ENCODE measurements at places on chromosomes 16 and 17.
A peak's percentile ranks its signal among the peaks of the same experiment; 100 is the strongest.

- DNase-seq: no peak
Observed at GRCh38 chr17:51954232-51954765, 204.2 kb downstream of the CA10 start.

- no peak for DNase-seq
Observed at GRCh38 chr16:67923414-67924116, 8.1 kb downstream of the CTRL start.

DNA sequence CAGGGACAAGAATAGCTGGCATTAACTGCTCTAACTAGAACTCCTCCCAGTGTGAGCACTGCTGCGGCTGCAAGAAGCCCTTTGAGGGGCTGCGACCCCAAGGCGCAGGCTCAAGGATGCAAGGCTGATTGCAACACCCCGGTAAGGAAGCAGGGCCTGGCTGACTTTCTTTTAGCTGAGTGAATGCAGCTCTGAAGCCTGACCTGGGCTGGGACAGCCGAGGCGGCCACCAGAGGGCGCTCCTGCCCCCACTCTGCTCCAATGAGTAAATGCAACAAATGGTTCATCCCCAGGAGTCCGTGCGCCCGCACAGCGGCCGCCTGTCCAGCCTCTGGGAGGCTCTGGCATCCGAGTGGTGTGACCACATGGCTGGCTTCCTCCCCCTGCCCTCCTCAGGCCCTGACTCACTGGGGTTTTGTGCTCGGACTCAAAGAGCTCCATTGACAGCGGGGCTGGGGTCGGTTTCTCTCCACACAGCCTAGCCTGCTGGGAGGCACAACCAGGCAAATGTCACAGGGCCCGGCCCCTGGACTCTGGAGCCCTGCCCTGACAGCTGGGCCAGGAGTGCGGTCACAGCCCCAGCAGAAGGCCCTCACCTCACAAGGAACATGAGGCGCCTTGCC is at the start of gene SMIM5:
Gene SMIM5, plus strand, starts transcription at position 572 of the 623 bp plus-strand sequence. CDS start 6,768 bp downstream, outside the sequence.
- DNase-seq: peak; percentile 36

DNA sequence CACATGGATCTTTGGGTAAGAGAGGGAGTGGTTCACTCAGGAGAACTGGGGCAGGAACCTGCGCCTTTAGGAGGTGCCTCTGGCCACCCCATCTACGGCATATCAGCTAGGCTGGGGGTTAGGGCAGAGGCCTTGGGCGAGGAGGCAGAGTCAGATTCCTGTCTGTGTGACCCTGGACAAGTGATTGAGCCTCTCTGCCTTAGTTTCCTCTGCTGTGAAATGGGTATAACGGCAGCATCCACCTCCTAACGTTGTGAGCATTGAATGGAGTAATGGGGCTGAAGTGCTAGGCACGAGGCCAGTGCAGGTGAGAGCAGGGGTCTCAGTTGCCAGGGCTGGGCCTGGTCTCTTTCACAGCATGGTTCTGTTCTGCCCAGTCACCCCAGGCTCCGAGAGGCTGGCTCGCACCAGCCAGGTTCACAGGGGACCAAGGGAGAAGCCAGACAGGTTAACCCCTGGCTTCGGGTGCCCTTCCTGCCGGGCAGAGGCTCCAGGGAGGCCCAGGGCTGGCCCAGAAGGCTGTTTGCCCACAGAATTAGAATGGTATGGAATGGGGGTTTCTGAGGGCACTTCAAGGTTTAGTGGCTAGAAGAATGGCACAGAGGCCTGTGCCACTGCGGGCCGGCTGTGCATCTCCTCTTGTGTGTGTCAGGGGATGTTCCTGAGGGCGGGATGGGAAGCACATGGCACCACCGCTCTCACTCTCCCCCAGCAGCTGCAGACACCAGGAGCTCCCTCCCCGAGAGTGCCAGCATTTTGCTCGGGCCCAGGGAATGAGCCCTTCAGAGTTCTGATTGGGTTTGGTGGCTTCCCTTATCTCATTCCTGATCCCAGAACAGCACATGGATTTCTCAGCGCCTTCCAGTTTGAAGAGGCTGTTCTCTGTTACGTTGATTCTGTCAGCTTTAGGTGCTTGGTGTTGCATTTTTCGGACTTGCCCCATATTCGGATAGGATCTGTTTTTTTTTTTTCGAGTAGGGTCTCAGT is 23.8 kb downstream of the UNC13D start:
- DNase-seq: no peak

- no peak for DNase-seq
Observed at GRCh38 chr17:50735287-50735686, 15.9 kb downstream of the LUC7L3 start.

DNA sequence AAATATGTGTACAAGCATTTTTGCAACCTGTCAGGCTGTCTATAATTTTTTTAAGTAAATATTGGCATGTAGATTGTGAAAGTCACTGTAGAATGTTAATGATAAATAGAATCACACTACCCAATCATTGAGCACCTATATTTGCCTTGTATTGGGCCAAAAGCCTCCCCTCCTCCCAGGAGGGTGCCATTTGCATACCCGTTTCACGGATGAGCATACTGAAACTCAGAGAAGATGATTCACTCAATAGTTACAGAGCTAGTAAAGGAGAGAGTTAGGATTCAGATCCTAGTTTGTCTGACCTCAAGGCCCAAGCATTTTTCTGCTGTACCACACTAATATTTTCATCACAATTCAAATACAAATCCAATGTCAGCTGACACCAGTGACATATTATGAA is 299.7 kb upstream of the CDH11 start:
- DNase-seq: no peak

DNA sequence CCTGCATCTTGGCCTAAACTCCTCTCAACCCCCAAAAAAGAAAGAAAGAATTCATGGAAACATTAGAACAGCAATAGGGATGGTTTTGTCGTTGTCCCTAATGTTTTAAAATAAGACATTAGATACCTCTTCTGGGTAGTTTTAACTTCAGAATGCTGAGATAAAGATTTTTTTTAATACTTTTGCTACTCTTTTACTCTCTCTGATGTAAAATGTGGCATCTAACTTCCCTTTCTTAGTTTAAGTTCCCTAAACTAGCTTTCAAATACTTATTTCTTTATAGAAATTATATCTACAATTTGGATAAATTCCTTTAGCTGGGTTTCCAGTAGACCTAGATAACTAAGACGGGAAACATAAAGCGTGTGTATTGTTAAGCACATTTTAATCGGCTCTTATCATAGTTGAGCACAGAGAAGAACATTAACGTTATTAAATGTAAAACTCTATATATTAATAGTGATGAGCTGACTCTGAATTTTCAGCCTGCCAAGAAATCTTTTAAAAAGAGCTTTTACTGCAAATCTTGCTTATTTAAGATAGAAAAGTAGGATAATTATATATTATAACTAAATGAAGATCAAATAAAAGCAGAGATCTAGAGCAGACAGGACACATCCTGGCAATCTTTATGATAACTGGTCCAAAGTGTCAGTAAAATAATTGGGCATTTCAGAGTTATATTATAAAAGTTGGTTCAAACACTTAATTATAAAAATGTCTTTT is 183.2 kb downstream of the CYB561 start:
- DNase-seq: no peak

DNA sequence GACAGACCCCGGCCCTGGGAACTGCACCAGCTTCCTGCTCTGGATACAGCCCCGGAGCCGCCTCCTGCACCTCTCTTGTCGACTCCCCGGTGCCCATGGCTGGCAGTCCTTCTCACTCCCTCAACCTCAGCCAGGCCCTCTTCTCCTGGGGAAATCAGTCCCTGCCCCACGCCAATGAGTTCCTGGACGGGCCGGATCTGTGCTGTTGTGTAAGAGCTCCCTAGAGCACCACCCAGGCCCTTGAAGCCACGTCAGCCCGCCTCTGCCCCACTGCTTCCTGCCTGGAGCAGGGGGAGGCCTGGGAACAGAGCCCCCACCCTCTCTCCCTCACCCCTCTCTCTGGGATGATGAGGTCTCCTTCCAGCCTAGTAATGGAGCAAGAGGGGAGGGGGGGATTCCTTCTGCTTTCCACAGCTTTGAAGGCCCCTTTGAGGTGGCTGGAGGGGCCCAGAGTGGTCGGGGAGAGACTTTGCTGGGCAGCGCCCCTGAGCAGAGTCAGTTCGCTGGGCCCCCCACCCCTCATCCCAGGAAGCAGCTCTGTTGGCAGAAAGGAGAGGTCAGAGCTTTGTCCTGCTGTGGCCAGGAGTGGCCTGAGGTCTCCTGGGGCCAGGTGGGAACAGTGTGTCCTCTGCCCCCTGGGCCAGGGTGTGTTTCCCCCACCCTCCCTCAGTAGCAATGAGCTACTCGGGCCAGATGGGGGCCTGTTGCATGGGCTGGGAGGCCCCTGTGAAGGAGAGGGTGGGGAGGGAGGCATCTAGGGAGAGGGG is 3.8 kb downstream of the PRR29 start:
- no peak for DNase-seq

GRCh38 chr16:12474806-12475410 is 328.8 kb downstream of the CPPED1 start:
- no peak for DNase-seq

DNA sequence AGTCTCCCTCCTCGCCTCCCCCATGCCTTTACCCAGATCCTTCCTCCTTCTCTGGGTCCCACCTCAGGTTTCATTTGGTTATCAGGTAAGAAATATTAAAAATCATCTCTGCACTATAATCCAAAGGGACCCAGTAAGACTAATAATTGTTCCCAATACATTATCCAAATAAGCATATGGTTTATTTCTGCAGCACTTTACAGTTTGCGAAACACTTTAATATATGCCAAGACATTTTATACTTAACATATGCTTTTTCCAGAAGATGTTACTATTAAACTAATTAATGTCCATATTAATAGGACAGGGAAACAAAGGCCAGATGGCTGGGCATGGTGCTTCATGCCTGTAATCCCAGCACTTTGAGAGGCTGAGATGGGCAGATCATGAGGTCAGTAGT is 33.3 kb downstream of the CD300LF start:
- DNase-seq: no peak

GRCh38 chr17:47882247-47882646 is 13.8 kb upstream of the SP2 start:
- no peak for DNase-seq

GRCh38 chr17:80220054-80220735 is at the start of the genes SGSH and SLC26A11:
Gene SGSH, minus strand, starts transcription at chr17:80220333. Its CDS starts 20 bp downstream, at chr17:80220313.
Gene SLC26A11, plus strand, starts transcription at chr17:80220427. Its CDS starts 1,134 bp downstream, at chr17:80221561.
- DNase-seq: no peak

DNA sequence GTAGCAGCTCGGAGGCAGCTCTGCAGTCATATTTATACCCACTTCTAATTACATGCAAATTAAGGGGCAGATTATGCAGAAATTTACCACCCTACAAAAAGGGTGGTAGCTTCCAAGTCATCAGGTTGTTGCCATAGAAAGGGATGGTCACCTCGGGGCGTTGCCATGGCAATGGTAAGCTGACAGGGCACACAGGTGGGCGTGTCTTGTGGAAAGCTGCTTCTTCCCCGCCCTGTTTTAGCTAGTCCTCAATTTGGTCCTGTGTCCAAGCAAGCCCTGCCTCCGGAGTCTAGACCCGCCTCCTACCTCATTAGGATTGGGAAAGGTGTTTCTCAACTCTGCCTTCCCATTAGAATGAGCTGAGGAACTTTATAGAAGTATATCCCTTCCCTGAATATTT is 98.7 kb downstream of the HS3ST2 start:
- no peak for DNase-seq

GRCh38 chr17:64507413-64507782 is 621 bp downstream of the CEP95 start:
- DNase-seq: no peak

GRCh38 chr17:1056761-1057160 is 59.8 kb downstream of the TIMM22 start:
- DNase-seq: no peak

GRCh38 chr16:58497935-58498334 is 2.0 kb upstream of the NDRG4 start:
- no peak for DNase-seq

DNA sequence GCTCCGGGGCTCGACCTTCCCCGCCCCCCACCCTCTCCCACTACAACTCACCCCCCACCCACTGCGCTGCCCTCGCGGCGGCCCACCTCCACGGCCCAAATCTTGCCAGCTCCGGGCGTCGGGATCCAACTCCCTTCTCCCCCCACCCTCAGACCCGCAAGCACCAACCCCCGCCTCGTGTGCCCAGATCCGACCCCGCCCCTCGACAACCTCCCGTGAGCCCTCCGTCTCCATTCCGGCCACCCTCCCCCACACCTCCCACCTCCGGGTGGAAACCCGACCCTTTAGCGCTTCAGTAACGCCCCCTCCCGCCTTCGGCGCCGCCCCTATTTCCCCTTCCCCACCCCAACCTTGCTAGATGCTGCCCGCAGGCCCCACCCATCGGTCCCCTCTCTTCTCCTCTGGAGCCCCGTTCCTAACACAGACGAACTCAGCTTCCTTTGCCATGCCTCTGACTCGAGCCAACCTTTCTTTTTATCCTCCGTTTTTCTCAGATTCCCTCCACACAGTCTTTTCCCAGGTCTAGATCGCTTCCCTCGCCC is 717 bp downstream of the UBE2Z start:
- no peak for DNase-seq

GRCh38 chr17:1362964-1363363 is 37.1 kb downstream of the YWHAE start:
- no peak for DNase-seq

- no peak for DNase-seq
Observed at GRCh38 chr16:4514606-4515005, 24.0 kb downstream of the CDIP1 start.

GRCh38 chr17:81097943-81098308 is 63.0 kb downstream of the BAIAP2 start:
- DNase-seq: no peak

DNA sequence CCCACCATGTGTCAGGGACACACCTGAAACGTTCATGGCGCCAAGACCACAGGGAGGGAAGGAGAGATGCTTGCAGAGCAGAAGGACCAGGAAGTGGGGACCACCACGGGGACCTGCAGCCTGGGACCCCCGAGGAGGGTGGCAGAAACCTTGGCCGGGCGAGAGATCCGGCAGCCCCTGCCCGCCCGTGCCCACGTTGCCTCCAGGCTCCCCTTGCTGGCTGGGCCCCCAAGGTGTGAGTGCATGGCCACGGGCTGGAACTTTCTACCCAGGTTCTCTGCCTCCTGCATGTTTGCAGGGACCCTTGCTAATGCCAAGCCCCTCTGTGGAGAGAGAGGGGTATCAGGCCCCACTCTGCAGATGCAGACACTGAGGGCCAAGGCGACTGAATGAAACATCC is 50.4 kb downstream of the USP22 start:
- no peak for DNase-seq

- no peak for DNase-seq
Observed at GRCh38 chr16:66619534-66620428, 15.3 kb downstream of the CMTM3 start.
